ENCODE measurements at places on chromosomes 16 and 17. TPM values are rescaled to one million over a fixed set of nuclear protein-coding genes. Genes with fewer than 3 reads are reported as not detected.

DNA sequence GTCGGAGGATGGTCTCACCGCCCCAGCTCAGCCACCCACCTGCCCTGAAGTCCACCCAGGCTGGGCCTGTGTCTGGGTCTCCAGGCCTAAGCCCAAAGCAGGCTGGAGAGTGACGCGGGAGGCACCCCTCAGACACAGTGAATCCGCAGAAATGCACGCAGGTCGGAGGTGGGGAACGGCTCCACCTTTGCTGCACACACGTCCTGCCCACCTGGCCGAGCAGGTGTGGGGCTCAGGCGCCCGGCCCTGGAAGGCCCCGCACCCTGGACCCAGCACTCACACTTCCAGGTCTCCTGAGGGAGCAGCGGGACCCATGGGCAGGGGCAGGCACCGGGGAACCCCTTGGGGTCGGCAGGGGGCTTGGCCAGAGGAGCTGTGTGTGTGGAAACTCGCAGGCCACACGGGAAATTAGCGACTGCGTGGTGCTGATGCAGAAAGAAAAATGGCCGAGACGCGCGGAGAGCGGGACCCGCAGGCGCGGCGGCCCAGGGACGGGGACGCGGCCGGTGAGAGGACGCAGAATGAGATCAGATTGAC, 10.7 kb downstream of the CYBC1 start:
- no peaks in the 10 kb centered on the region for H3K27me3 ChIP-seq
- H3K4me1 ChIP-seq: peaks cover 3% of the 10 kb centered on the region
- H3K4me3 ChIP-seq: no peak overlapping the region

DNA sequence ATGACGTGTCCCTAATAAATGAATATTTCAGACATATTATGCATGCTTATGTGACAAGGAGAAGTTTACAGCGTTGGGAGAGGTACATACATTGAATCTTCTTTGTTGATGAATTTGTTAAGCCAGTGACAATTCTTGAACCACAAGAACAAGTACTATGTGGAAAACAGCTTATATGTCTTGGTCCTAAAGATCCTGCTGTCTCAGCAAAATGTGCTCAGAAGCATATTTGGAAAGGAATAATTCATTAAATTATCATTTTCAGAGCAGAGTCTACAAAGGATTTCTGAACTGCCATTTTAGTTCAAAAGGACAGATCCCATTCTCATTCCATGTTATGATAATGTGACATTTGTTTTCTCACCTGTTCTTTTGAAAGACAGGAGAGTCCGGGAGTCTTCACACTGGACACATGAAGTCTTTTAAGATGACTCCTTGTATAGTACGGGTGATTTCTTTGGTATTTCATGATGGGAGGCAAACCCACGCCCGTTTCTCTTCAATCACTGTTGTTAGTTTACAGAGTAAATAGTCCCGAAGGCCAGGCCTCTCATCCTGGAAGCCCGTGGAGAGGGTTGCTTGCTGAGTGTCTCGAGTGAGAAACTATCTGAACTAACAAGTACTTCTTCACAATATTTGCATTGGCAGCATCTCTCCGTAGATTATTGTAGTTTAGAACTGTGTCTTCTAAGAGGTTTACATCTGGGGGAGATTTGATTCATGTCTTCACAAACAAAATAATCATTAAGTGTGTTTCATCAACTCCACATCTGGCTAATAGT, 26.7 kb downstream of the VPS35L start:
- H3K4me1 ChIP-seq: no peaks in the 10 kb centered on the region
- no peak overlapping the region for H3K4me3 ChIP-seq

DNA sequence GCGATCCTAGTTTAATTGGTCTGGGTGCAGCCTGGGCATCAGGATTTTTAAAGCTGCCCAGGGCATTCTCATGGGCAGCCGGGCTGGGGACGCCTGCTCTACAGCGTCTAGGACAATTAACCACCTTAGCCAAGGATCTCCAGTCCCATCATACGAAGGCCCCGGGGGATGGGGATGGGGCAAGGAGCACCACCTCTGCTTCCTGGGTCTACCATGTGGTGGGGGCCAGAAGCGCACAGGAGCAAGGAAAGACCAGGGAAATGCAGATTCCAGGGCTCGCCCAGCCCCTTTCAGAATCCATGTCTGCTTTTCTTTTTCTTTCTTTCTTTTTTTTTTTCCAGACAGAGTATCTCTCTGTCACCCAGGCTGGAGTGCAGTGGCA, 29.3 kb downstream of the TBC1D16 start:
- peaks cover 5% of the 10 kb centered on the region for H3K4me1 ChIP-seq
- H3K27ac ChIP-seq: peak overlapping the region; percentile 51
- no peak overlapping the region for H3K4me3 ChIP-seq
- no peak for DNase-seq
- H3K36me3 ChIP-seq: peaks cover 8% of the 10 kb centered on the region
- H3K27me3 ChIP-seq: no peaks in the 10 kb centered on the region

DNA sequence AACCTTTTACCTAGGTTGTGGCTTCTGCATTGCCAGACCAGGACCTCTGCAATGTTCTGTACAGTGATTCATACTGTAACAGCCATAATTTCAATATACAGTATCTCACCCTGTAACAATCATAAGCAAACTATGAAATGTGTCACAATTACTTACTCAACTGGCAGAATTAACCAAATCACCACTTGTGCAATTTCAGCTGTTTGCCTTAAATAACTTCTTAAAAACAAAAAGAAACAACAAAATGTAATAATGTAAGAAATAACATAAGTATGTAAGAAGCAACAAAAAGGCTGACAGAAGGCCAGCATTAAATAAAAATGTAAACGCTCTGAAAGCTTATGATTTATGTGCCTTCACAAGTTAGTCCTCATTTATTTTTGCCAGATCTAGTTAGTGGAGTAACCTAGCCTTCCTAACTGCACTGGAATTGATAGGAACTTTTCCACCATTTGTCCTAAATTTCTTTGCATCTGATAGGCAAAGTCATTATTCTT, 96.9 kb downstream of the SKAP1 start:
- H3K27ac ChIP-seq: no peak overlapping the region
- H3K27me3 ChIP-seq: peaks cover 63% of the 10 kb centered on the region
- H3K4me1 ChIP-seq: no peaks in the 10 kb centered on the region
- no peaks in the 10 kb centered on the region for H3K36me3 ChIP-seq

GRCh38 chr16:55285586-55285985, 38.4 kb upstream of the IRX6 start:
- no peak overlapping the region for H3K4me3 ChIP-seq
- DNase-seq: no peak
- peaks cover 6% of the 10 kb centered on the region for H3K36me3 ChIP-seq
- H3K27ac ChIP-seq: no peak overlapping the region

DNA sequence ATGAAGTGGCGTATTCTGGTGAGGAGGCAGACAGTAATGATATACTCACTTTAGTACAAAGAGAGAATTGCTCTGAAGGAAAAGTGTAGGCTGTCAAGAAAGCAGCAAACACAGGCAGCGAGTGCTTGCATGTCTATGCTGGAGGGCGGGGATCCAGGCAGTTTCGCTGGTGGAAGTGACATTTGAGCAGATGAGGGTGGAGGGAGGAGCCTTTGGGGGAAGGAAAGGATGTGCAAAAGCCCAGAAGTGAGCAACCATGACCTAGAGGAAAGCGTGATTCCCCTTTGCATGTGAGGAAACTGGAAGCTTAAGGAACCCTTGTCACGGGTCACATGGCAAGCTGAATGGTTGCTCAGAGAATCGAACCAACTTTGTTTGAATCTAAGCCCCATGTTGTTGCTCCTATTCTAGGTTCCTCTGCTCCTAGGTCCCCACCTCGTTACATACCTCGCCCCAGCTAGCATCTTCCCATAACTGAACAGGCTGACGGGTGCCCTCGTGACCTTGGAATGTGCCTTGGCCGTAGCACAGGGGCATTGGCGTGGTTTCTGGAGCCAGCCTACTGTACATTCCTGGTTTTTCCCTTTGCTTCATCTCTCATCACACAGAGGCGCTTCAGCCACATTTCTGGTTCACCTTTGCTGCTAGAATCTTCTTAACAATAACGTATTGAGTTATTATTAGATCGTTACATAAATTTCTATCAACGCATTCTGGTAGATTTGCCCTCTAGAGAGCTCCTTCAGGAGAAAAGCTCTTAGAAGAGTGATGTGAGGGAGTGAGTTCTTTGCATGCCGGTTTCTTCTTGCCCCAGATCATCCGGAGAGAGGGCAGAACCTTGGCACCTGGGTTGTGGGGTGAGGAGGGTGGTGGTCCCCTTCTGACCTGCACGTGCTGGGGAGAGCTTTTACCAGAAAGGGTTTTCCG, 191.8 kb downstream of the SNX29 start:
- no peaks in the 10 kb centered on the region for H3K36me3 ChIP-seq
- H3K27ac ChIP-seq: no peak overlapping the region
- H3K4me3 ChIP-seq: no peak overlapping the region
- no peak for DNase-seq
- no peaks in the 10 kb centered on the region for H3K27me3 ChIP-seq

- no peak for DNase-seq
- H3K27ac ChIP-seq: no peak overlapping the region
- no peaks in the 10 kb centered on the region for H3K36me3 ChIP-seq
- H3K27me3 ChIP-seq: peaks cover 9% of the 10 kb centered on the region
- H3K4me3 ChIP-seq: no peak overlapping the region
These were observed 15.4 kb upstream of the TMEM220 start for GRCh38 chr17:10745231-10745630.

GRCh38 chr17:4641297-4642195, at the start of gene ALOX15:
ALOX15 (minus strand) TSS chr17:4641678; CDS start chr17:4641651, 27 bp downstream.
- H3K27ac ChIP-seq: no peak within 1 kb of the TSS
- peaks cover 15% of the 10 kb centered on the region for H3K4me1 ChIP-seq
- H3K36me3 ChIP-seq: no peaks in the 10 kb centered on the region
- peak within 1 kb of the TSS; percentile 45 for H3K4me3 ChIP-seq
- peaks cover 69% of the 10 kb centered on the region for H3K27me3 ChIP-seq

- peaks cover 30% of the 10 kb centered on the region for H3K36me3 ChIP-seq
- H3K4me1 ChIP-seq: peaks cover 43% of the 10 kb centered on the region
- H3K4me3 ChIP-seq: peak within 1 kb of the TSS; percentile 97
- H3K27ac ChIP-seq: peak within 1 kb of the TSS; percentile 93
- H3K27me3 ChIP-seq: no peaks in the 10 kb centered on the region
These were observed at the start of gene TLCD2 for GRCh38 chr17:1709971-1710806. TLCD2 (minus strand) TSS chr17:1710377; CDS start chr17:1710242, 135 bp downstream.

DNA sequence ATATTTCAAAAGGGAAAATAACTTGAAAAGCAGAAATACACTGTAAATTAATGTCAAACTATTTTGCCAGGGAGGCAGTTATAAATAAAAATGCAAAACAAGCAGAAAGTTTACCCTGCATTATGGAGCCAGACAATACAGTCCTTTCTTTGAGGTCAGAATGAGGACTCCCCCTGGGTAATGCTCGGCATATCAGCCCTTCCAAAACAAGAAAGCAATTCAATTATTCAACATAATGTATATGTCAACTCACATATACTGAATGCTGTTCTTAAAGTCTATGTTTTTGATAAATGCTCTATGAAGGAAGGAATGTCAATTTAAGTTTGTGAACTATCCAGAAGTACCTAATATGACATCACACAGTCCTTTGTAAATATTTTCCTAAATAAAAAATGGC, 72.4 kb downstream of the TTC19 start:
- no peak overlapping the region for H3K4me3 ChIP-seq
- H3K27me3 ChIP-seq: no peaks in the 10 kb centered on the region
- no peaks in the 10 kb centered on the region for H3K4me1 ChIP-seq
- no peak overlapping the region for H3K27ac ChIP-seq
- H3K36me3 ChIP-seq: peaks cover 47% of the 10 kb centered on the region
- no peak for DNase-seq

GRCh38 chr17:45038728-45039634, 12.5 kb downstream of the DCAKD start:
- no peak for DNase-seq
- H3K36me3 ChIP-seq: peaks cover 6% of the 10 kb centered on the region
- no peaks in the 10 kb centered on the region for H3K27me3 ChIP-seq
- H3K4me3 ChIP-seq: no peak overlapping the region
- H3K4me1 ChIP-seq: peaks cover 19% of the 10 kb centered on the region

DNA sequence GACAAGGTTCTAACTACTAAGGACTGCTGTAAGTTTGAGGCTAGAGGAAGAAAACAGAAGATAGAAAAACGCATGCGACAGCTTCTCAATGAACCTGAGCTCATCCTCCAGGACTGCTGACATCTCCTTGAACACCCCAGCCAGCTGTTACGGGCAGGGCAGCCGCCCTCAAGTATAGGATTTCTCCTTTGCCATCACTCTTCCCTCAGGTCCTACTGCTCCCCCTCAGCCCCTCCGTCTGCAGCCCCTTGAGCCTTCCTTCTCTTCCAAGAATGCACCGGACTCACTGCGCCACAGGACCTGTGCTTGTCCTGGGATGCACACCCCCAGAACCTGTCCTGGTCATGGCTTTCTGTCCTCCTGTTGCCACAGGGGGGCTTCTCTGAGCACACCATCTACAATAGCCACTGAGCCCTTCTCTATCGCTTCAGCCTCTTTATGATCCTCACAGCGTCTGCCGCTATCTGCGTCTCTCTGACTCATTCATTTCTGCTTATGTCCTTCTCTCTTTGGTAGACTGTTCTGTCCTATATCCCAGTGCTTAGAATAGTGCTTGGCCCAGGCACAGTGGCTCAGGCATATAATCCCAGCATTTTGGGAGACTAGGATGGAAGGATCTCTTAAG, 15.7 kb upstream of the XYLT2 start:
- H3K27ac ChIP-seq: no peak overlapping the region
- no peaks in the 10 kb centered on the region for H3K27me3 ChIP-seq
- no peaks in the 10 kb centered on the region for H3K36me3 ChIP-seq
- H3K4me1 ChIP-seq: peaks cover 11% of the 10 kb centered on the region
- no peak overlapping the region for H3K4me3 ChIP-seq

GRCh38 chr17:29835435-29836351, 94.3 kb downstream of the SSH2 start:
- no peak overlapping the region for H3K4me3 ChIP-seq
- DNase-seq: no peak

DNA sequence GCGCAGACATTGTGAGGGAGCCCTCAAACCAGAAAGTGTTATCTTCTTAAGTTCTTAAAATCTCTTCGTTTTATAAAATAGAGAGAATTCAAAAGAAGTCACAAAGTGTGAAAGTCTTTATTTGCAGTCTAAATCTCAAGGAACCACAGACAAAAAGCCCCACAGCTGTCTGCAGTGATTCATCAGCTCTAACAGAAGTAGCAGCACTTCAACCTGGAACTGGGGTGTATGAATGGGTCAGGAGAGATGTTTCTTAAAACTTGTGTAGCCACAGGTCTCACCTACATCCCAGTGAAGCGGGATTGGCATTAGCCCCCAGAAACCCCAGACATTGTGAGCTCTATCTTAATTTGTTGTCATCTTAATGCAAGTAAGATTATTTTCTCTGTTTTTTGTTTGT, 61.1 kb downstream of the CDYL2 start:
- no peaks in the 10 kb centered on the region for H3K4me1 ChIP-seq
- H3K27me3 ChIP-seq: no peaks in the 10 kb centered on the region
- no peak overlapping the region for H3K27ac ChIP-seq
- no peaks in the 10 kb centered on the region for H3K36me3 ChIP-seq

Gene STH
- total RNA-seq: not detected

Gene DLG4
- 31.3 TPM for total RNA-seq

Data from chondrocyte (in vitro differentiated cells).